ENCODE measurements at places on chromosomes 7 and 10.

GRCh38 chr10:79146611-79147130 is 77.9 kb downstream of the ZMIZ1 start:
- DNase-seq: no peak

- no peak for DNase-seq
Observed at GRCh38 chr7:127392182-127392565, 334 bp downstream of the ZNF800 start.

- DNase-seq: no peak
Observed at GRCh38 chr10:62562795-62563194, 188.6 kb downstream of the ZNF365 start.

- DNase-seq: no peak
Observed at GRCh38 chr10:125568156-125568555, 114.8 kb downstream of the TEX36 start.

DNA sequence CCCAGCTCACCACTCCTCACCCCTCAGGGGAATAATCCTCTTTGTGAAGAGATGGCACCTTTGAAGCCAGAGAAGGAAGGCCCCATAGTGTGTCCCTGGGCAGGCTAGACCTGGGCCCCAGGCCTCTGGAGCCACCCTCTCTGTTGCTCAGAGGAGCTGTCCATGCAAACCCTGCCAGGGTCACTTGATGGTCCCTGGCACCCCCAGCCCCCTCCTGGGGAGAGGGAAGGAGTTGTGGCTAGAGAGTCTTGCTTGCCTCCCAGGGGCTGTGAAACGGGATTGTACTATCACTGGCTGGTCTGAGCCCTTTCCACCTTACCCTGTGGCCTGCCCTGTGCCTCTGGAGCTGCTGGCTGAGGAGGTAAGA is 5.8 kb downstream of the GHRHR start:
- DNase-seq: no peak

GRCh38 chr10:129756912-129757901 is 206.9 kb downstream of the EBF3 start:
- no peak for DNase-seq

DNA sequence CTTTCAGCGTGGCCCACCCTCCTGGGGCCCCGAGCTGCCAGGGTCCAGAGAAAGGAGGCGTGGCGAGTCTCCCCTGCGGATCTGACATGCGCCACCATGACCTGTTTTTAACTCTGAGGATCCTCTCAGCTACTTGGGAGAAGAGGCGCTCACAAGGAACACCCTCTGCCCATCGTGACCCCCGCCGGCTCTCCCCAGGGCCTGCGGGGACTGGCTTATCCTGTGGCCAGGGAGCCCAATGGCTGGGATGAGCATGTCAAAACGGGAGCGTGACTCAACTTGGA is 93.7 kb downstream of the EBF3 start:
- no peak for DNase-seq
